Activated naive CD8-positive, alpha-beta T cell treated with anti-CD3 and anti-CD28 coated beads for 36 hours (primary cell): ENCODE measurements at places on chromosomes 3 and 15. TPM values are rescaled to one million over a fixed set of nuclear protein-coding genes. Genes with fewer than 3 reads are reported as not detected.

COLQ gene
- total RNA-seq, result 0.74 TPM

CFAP20DC gene
- total RNA-seq, result 1.6 TPM

IGF2BP2 gene
- 0.41 TPM for total RNA-seq

CRYBG3 gene
- total RNA-seq, result 2.2 TPM

CHL1 gene
- total RNA-seq, result not detected
